Fibroblast of mammary gland (primary cell): ENCODE measurements at places on chromosomes 4 and X.

- DNase-seq: peak; percentile 30
Measured at GRCh38 chr4:101218346-101218745, 129.0 kb downstream of the PPP3CA start.

GRCh38 chrX:33138677-33139249, 72.6 kb downstream of the DMD start:
- peak; percentile 7 for DNase-seq

GRCh38 chr4:177386278-177386815, 55.9 kb downstream of the AGA start:
- no peak for DNase-seq

- no peak for DNase-seq
Measured at GRCh38 chr4:46980851-46981250, 12.5 kb downstream of the GABRA4 start.

- DNase-seq: peak; percentile 41
Measured at GRCh38 chrX:133921764-133922389, 63.5 kb downstream of the GPC3 start.

DNA sequence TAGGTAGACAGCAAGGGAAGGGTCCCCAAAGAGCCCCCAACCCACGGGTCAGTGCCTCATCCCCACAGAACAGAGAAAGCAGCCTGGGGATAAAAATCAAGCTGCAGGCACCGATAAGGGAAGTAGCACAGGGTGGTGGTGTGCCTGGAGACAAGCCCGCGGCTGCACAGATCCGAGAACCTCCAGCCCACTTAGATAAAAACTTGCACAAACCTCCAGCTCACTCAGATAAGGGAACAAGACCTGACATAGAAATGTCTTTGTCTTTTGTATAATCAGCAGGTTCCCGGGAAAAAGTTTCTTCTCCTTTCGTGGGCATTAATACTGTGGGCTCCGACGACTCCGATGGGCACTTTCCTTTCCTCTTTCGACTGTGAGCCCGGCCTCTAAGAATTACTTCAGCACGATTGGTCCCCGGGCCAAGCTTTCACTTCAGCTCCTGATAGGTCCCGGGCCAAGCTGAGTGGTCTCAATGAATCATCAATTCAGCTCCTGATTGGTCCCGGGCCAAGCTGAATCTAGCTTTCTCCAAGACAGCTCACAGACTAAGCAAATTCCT, 32.4 kb downstream of the PRDX4 start:
- peak; percentile 68 for DNase-seq

- DNase-seq: no peak
Measured at GRCh38 chr4:61770456-61770855, 570.3 kb downstream of the ADGRL3 start.

GRCh38 chr4:40587826-40588225, 41.8 kb downstream of the RBM47 start:
- DNase-seq: peak; percentile 66

GRCh38 chr4:103449296-103450023, 251.3 kb upstream of the CENPE start:
- no peak for DNase-seq

DNA sequence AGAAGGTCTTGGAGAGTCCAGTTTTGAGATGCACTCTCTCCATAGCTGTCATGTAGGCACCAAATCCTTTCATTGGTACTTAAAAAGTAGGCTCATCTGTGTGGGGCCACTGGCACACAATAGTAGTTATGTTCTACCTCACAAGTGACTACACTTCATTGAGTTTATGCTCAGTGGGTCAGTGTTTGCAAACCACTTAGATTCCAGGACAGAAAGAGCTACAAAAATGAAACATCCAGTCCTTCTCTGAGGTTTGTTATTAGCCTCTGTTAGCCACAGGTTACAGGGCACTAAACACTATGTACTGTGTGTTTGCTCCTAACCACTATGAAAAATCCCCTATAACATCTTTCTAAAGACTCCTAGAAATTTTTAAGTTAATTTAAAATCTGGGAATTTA, 13.8 kb downstream of the RAB28 start:
- no peak for DNase-seq

- DNase-seq: no peak
Measured at GRCh38 chrX:72025236-72025770, 106.4 kb downstream of the RTL5 start.

GRCh38 chrX:69010339-69010738, 154.9 kb downstream of the PJA1 start:
- DNase-seq: no peak

- DNase-seq: no peak
Measured at GRCh38 chr4:8869002-8869897, 2.4 kb downstream of the HMX1 start.

GRCh38 chr4:41319553-41319952, 62.8 kb downstream of the UCHL1 start:
- DNase-seq: no peak

DNA sequence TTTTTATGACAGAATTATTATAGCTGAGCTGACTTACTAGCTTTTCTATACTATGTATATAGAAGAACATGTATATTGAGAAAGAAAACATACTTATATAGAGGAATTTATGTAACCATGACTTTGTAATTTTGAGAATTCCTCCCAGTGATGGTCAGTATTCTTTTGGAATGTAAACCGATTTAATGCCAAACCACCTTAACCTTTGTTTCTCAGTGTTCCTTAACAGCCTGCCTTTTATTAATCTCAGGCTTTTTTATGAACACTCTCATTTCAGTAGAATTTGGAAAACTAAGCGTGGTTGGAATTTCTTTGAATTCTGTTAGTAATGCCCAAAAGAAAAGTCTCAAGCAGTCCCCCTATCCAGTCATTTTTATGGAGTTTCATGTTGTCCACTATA, 47.0 kb downstream of the MOSPD2 start:
- peak; percentile 33 for DNase-seq

GRCh38 chr4:6372649-6373525, 99.5 kb downstream of the PPP2R2C start:
- DNase-seq: peak; percentile 40

GRCh38 chrX:51155157-51155556, 177.5 kb upstream of the NUDT10 start:
- no peak for DNase-seq

GRCh38 chrX:15204130-15204751, 65.6 kb downstream of the ASB9 start:
- no peak for DNase-seq

DNA sequence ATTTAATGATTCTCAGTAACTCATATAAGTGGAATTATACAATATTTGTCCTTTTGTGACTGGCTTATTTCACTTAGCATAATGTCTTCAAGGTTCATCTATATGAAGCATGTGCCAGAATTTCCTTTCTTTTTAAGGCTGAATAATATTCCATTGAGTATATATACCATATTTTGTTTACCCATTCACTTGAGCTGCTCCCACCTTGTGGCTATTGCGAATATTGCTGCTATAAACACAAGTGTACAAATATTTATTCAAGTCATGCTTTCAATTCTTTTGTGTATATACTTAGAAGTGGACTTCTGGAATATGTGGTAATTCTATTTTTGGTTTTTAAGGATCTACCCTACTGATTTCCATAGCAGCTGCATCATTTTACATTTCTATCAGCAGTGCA, 219.1 kb downstream of the MID1 start:
- peak; percentile 11 for DNase-seq

DNA sequence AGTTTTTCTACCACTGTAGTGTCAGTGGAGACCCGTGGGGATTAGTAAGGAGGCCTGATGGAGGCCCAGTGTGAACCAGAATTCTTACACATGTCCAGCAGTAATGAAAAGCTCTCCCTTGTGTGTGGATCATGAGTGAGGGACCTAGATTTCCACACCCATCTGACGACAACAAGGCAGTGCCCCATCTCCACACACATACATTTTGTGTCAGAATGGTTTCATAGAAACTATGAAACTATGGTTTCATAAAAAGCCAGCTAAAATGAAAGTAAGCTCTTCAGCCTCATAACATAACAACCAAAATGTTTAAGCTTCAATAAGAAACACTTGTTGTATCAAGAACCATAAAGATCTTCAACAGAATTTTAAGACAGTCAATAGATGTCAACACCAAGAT, 884.5 kb upstream of the ADGRL3 start:
- DNase-seq: no peak

DNA sequence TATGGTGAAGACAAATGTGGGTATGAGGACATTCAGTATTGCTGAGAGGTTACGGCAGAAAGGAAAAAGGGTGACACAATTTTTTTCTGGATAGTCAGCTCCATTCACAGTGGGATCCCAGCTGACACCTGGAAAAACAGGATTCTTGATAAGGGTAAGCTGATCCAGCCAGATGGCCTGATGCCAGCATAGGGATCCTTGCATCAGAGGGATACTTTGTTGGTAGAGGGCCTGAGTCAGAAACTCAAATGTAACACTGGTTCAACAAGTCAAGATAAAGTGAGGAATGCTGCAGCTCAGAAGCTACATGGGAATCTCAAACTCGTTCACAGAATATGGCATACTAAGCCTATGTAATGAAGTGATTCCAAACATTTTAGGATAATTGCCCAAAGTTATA, 726.7 kb downstream of the C4orf33 start:
- peak; percentile 67 for DNase-seq

GRCh38 chr4:85598936-85599335, 124.0 kb downstream of the ARHGAP24 start:
- DNase-seq: no peak

DNA sequence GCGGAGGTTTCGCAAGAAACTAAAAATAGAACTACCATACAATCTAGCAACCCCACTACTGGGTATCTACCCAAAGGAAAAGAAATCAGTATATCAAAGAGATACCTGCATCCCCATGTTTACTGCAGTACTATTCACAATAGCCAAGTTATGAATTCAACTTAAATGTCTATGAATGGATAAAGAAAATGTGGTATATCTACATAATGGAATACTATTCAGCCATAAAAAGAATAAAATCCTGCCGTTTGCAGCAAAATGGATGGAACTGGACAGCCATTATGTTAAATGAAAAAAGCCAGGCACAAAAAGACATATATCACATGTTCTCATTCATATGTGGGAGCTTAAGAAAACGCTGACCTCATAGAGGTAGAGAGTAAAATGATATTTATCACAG, 65.3 kb downstream of the LCORL start:
- no peak for DNase-seq

- DNase-seq: no peak
Measured at GRCh38 chrX:82087699-82088098, 885.8 kb downstream of the SH3BGRL start.

DNA sequence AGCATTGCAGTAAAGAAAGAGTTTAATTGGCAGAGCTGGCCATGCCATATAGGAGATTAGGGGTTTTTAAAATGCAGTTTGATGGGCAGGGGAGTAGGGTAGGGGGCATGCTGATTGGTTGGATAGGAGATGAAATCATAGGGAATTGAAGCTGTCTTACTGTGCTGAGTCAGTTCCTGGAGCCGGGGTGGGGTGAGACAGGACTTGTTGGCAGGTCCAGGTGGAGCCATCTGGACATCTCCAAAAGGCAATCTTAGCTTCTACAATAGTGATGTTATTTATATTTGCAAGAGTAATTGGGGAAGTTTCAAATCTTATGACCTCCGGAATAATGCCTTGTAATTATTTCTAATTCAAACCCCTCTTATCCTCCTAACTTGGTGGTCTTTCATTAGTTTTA, 32.4 kb upstream of the PGM2 start:
- DNase-seq: peak; percentile 30

DNA sequence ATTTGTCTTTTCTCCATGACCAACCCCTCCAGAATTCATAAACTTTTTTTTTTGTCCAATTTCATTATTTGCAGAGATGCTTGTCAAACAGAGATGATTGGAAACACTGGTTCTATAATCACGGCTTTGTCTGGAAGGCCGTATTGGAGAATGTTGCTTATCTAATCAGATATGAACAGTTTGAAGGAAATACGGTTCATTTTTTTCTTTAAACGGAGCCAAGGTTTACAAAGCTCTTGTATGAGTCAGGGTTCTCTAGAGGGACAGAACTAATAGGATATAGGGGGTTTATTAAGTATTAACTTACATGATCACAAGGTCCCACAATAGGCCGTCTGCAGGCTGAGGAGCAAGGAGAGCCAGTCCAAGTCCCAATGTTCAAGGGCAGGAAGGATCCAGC, 1415.8 kb downstream of the C4orf33 start:
- DNase-seq: no peak

DNA sequence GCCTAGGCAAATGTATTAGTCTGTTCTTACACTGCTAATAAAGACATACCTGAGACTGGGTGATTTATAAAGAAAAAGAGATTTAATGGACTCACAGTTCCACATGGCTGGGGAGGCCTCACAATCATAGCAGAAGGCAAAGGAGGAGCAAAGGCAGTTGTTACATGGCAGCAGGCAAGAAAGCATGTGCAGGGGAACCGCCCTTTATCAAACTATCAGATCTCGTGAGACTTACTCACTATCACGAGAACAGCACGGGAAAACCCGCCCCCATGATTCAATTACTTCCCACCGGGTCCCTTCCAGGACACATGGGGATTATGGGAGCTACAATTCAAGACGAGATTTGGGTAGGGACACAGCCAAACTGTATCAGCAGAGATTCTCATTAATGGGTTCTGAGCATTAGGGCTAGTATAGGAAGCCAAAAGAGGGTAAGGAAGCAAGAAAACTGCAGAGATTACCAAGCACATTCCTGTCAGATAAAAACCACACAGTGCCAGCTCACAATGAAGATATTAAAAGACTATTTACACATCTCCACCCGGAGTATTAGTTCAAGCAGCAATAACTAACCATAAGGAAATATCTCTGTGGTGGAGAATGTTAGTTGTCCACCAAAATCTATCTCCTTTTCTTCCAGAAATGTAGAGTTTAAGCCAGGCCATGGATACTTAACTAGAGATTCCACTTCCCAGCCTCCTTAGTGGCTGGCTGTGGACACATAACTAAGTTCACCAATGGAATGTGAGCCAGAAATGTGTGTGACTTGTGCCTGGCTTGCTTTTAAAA, 61.2 kb upstream of the HOPX start:
- peak; percentile 38 for DNase-seq
